Heart left ventricle (tissue), 16 donors: ENCODE measurements at places on chromosomes 1 and 21. TPM values are rescaled to one million over a fixed set of nuclear protein-coding genes. Genes with fewer than 3 reads are reported as not detected.

- no peak for DNase-seq
- H3K27me3 ChIP-seq, result no peaks in the 10 kb centered on the region
- H3K36me3 ChIP-seq, result peaks cover 10% of the 10 kb centered on the region
- no peaks in the 10 kb centered on the region for H3K4me1 ChIP-seq
- no peak overlapping the region for H3K4me3 ChIP-seq
Observed at GRCh38 chr1:48402599-48402998, 69.4 kb downstream of the SPATA6 start.

The CLCA4 gene
- polyA plus RNA-seq, result not detected

GRCh38 chr1:36232212-36233095, 8.2 kb downstream of the THRAP3 start:
- DNase-seq, result no peak
- H3K27me3 ChIP-seq, result no peaks in the 10 kb centered on the region
- no peak overlapping the region for H3K4me3 ChIP-seq

GRCh38 chr1:69794831-69795230, 227.1 kb downstream of the LRRC7 start:
- H3K27ac ChIP-seq, result no peak overlapping the region
- no peak for DNase-seq
- no peak overlapping the region for H3K4me3 ChIP-seq
- no peaks in the 10 kb centered on the region for H3K27me3 ChIP-seq

DNA sequence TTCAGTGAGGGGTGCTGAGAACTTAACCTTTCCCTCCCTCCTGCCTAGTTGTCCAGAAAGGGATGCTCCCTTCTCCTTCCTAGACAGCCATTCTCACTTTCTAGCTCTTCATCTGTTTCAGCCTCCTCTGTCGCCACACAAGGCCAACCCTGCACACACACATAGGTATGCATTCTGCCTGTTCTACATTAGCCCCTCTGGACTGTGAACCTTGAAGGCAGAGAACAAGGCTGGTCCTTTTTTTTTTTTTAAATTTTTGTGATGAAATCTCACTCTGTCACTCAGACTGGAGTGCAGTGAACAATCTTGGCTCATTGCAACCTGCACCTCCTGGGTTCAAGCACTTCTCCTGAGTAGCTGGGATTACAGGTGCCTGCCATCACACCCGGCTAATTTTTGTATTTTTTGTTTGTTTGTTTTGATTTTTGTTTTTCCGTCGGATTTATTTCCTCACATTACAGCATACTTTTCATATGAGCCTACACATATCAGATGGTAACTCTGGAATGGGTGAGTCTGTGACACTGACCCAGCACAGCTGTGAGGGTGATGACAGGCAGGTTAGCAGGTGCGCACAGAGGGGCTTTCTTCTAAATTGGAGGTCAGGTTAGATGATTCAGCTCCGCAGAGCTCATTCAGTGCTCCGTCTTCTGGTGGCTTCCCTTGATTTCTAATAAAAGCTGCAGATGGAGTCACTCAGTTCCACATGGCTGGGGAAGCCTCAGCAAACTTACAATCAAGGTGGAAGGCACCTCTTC, 4.9 kb upstream of the AKR1A1 start:
- H3K27ac ChIP-seq, result no peak overlapping the region
- no peak for DNase-seq
- H3K27me3 ChIP-seq, result no peaks in the 10 kb centered on the region
- H3K36me3 ChIP-seq, result no peaks in the 10 kb centered on the region

DNA sequence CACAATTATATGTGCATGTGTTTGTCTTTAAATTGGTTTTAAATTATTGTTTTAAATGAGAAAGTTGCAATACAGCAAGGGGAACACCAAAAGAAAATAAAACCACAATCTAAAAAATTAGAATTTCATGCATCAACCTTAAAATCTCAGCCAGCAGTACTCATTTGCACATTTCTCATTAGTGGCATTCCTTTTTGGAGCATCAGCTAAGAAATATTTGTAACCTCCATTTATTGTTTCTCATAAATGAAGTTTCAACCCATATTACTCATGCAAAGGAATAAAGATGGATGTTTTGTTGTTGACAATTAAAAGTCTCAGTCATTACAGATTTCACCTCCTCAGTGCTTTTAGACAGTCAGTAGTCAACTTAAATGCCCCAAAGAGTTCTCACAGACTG, 160.1 kb downstream of the TBX15 start:
- no peaks in the 10 kb centered on the region for H3K4me1 ChIP-seq
- no peak overlapping the region for H3K27ac ChIP-seq
- no peaks in the 10 kb centered on the region for H3K27me3 ChIP-seq
- no peaks in the 10 kb centered on the region for H3K36me3 ChIP-seq
- DNase-seq, result no peak
- no peak overlapping the region for H3K4me3 ChIP-seq

The WNT3A gene
- polyA plus RNA-seq, result not detected

The LIPI gene
- polyA plus RNA-seq, result not detected

DNA sequence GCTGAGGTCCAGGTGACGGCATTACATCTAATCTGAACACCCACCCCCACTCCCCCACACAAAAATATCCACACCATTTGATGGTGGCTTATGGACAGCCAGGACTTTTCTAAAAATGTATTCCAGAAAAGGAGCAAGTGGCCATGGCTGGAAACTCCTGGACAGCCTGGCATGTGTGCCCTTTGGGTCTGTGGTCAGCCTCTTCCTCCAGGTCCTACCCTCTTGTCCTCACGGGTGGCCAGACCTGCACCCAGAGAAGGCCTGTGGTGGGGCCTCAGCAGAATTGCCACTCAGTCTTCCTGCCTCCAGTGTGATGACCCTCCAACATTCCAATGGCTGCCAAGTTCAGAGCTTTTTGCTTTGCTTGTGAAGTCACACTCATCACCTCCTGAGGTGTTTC, 600.6 kb downstream of the AJAP1 start:
- H3K4me3 ChIP-seq, result no peak overlapping the region
- no peak for DNase-seq
- no peaks in the 10 kb centered on the region for H3K4me1 ChIP-seq
- H3K27me3 ChIP-seq, result no peaks in the 10 kb centered on the region
- H3K36me3 ChIP-seq, result no peaks in the 10 kb centered on the region

DNA sequence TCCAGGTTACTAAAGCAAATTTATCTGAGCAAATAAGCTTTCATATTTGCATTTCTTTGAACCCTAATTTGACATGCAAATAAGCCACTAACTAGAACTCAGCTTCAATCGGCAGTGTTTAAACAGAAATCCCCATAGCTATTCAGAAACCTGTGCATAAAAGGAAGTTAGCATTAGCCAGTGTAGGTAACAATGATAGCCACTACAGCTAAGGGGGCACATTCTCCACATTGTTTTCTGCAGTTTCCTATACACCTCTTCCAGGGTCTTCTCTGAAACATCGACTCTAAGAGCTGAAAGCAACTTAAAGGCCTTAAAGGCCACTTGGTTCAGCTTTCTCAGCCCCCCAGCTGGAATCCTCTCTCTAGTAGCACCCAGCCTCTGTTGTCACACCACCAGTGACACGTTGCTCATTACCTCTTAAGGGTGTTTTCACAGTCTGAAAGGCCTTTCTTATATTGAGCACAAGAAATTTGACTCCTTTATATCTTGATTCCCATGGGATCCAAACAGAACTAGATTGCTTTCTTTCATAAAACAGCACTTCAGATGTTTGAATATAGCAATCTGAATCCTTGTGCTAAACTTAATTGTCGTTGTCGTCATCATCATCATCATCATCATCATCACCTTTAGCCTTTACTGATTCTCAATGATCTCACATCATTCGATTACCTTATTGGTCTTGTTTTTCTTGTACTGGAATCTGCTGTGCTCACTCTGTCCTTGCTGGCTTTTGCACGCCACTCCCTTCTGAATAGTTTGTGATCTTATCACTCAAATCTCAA, 93.9 kb upstream of the DAB1 start:
- no peaks in the 10 kb centered on the region for H3K4me1 ChIP-seq
- no peaks in the 10 kb centered on the region for H3K36me3 ChIP-seq
- H3K27ac ChIP-seq, result no peak overlapping the region
- DNase-seq, result no peak
- H3K27me3 ChIP-seq, result no peaks in the 10 kb centered on the region
- H3K4me3 ChIP-seq, result no peak overlapping the region

The TFF3 gene
- polyA plus RNA-seq, result 3.0 TPM

GRCh38 chr1:235649368-235650163, at the start of gene GNG4:
TSS of gene GNG4 (minus strand) at chr1:235649784. CDS start at chr1:235583838, 65,946 bp downstream.
- no peak for DNase-seq
- peaks cover 20% of the 10 kb centered on the region for H3K4me1 ChIP-seq
- H3K27me3 ChIP-seq, result peaks cover 89% of the 10 kb centered on the region

- H3K27me3 ChIP-seq, result no peaks in the 10 kb centered on the region
- DNase-seq, result no peak
- H3K4me1 ChIP-seq, result no peaks in the 10 kb centered on the region
- H3K36me3 ChIP-seq, result no peaks in the 10 kb centered on the region
- no peak overlapping the region for H3K4me3 ChIP-seq
Observed at GRCh38 chr1:76179219-76179698, 104.7 kb downstream of the ST6GALNAC3 start.

GRCh38 chr1:204705888-204706837, 20.6 kb upstream of the LRRN2 start:
- no peaks in the 10 kb centered on the region for H3K36me3 ChIP-seq
- H3K27ac ChIP-seq, result no peak overlapping the region
- no peak for DNase-seq
- peaks cover 5% of the 10 kb centered on the region for H3K27me3 ChIP-seq
- H3K4me1 ChIP-seq, result no peaks in the 10 kb centered on the region

DNA sequence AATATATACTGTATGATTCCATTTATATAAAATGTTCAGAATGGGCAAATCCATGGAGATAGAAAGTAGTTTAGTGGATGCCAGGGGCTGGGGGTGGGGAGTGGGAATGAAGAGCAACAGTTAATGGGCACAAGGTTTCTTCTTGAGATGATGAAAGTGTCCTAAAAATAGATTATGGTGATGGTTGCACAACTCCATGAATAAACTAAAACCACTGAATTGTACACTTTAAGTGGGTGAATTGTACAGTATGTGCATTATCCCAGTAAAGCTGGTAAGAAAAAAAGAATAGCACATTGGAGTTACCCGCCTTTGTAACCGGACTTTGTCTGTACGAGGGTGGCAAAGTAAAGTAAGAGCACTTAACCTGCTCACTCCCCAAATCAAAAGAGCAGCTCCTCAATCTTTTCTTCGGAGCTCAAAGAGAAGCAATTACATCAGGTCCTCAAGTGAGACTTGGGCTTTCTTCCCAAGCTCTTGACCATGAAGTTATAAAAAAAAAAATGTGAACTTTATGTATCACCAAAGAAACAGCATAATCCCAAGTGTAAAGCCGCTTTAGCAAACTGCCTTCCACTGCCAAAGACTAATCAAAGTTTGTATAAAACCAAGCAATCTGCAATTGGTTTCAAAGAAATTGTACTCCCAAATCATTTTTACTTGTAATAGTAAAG, 32.1 kb downstream of the ALDH9A1 start:
- DNase-seq, result no peak
- no peaks in the 10 kb centered on the region for H3K27me3 ChIP-seq
- H3K36me3 ChIP-seq, result peaks cover 98% of the 10 kb centered on the region
- H3K4me1 ChIP-seq, result peaks cover 4% of the 10 kb centered on the region
- H3K27ac ChIP-seq, result no peak overlapping the region
- H3K4me3 ChIP-seq, result no peak overlapping the region

DNA sequence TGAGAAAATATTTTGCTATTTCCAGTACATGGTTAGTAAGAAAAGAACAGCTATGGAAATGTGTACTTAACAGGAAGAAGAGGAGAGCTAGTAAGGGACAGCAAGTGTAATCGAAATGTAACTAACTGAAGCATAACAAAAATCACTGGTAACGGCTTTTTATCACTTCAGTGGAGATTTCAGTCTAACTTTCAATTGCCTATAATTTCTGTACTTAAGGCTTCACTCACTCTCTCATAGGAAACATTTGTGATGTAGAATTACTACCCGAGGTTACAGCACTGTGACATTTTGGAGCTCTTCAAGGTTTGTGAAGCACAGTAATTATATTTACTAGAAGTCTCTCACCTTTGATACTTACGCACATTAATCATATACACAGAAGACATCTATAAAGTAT, 1119.1 kb downstream of the AMY1C start:
- H3K27ac ChIP-seq, result no peak overlapping the region
- H3K27me3 ChIP-seq, result no peaks in the 10 kb centered on the region
- no peak overlapping the region for H3K4me3 ChIP-seq
- no peaks in the 10 kb centered on the region for H3K4me1 ChIP-seq
- H3K36me3 ChIP-seq, result no peaks in the 10 kb centered on the region

The IQGAP3 gene
- polyA plus RNA-seq, result 0.11 TPM
